ENCODE measurements at places on chromosomes 6 and 20.

DNA sequence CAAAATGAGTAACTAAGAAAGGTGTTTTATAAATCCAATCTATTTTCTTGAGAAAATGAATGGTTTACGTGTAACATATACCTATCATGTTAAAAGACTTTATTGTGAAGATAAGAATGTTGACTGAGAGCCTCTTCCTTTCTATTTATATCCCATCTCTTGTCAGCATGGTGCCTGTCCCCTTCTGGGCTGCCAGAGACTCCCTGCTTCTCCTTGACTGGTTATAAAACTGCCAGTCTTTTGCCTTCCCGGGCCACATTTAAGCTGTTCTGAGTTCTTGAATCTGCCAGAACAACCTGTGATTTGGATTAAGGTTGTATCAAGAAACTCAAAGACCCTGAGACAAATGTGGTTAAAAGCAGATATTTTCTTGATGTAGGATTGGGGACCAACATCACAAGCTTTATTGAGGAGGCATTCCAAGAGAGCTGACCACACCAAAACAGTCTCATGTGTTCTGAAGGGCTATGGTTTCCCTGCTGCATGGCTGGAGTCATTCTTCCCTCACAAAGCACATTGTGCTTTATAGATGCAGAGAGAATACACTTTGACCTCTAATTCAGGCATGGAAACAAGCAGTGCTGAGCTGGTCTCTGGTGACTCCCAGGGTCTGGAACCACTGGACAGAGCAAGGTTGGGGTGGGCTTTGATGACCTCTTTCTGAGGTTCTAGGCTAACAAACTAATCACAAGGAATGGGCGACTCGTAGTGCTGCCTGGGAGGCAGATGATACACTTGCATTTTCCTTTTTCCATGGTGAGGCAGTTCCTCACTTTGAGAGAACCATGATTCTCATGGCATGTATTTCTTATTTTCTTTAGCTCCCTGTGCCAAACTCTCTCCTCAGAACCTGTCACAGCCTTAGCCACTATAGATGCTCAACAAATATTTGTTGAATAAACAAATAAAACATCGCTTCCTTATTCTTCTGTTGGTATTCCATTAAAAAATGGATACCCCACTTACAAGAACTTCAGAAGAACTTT lies 205.0 kb upstream of the PREP start:
- no peak for DNase-seq

- DNase-seq = no peak
Observed at GRCh38 chr6:63272397-63272796, 47.4 kb downstream of the LGSN start.

DNA sequence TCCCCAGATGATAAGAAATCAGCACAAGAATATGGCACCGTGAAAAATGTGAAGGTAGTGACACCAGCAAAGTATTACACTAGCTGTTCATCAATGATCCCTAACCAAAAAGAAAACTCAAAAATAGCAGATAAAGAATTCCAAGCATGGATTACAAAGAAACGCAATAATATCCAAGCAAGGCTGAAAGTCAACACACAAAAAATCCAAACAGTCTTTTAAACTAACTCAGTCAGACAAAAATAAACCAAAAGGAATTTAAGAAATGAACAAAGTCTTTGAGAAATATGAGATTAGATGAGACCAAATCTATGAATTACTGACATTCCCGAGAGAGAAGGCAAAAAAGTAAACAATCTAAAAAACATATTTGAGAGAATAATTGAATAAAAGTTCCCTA lies 976.1 kb upstream of the MAP3K7 start:
- no peak for DNase-seq

- no peak for DNase-seq
Observed at GRCh38 chr6:154874773-154875592, 120.1 kb upstream of the TIAM2 start.

GRCh38 chr6:33040157-33040556 lies 30.8 kb upstream of the HLA-DOA start:
- no peak for DNase-seq

DNA sequence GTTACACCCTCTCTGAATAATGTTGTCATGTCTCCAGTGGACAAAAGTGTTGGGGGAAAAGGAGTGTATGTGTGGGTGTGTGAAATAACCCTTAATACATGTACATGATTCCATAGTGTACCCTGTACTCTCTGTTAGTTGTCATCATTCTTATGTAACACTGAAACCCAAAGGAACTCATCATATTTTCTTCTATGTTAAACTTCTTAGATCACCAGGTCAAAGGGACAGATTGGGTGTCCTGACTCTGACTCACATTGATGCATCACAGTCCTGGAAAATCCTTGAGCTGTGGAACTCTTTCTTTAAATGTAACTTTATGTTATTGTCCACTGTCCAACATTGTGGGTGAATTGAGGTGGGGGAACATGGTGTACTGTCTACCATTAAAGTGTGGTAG lies 350.5 kb downstream of the DHX35 start:
- no peak for DNase-seq

- DNase-seq = no peak
Observed at GRCh38 chr6:119535332-119535731, 185.8 kb upstream of the MAN1A1 start.

DNA sequence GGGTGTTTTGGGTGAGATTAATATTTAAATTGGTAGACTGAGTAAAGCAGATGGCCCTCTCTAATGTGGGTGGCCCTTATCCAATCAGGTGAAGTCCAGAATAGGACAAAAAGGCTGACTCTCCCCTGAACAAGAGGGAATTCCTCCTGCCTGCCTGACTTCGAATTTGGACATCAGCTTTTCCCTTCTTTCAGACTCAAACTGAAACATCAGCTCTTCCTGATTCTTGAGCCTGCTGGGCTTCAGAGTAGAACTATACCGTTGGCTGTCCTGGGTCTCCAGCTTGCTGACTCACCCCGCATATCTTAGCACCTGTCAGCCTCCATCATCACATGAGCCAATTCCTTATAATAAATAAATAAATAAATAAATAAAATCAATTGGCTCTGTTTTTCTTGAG lies 15.0 kb upstream of the TGM6 start:
- no peak for DNase-seq

- DNase-seq = no peak
Observed at GRCh38 chr6:140068801-140069200, 694.4 kb upstream of the CITED2 start.

DNA sequence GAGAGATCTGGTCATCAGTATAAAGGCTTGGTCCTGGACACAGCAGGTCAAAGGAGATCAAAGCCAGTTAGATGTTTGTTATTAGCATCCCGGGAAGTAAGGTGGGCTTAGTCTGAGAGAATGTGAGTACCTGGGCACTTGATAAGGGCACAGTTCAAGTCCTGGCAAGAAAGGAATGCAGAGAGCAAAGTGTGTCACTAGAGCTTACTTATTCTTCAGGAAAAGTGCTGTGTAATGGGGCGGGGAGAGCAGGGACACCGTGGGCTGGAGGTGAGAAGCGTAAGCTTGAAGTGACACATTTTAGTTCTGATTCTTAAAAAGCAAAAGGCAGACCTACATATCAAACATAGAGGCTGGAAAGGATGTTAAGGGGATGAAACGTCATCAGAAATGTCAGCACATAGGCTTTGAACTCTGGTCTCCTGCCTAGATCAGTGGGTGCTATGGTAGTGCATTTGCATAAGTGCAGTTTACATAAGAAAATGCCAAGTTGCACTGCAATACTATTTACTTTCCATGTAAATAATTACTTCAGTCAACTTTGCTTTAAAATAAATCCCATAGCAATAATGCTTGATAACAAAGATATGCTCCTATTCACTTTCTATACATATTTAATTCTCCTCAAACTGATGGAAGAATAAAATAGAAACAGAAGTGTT lies 2.6 kb downstream of the SAMD5 start:
- DNase-seq = no peak

DNA sequence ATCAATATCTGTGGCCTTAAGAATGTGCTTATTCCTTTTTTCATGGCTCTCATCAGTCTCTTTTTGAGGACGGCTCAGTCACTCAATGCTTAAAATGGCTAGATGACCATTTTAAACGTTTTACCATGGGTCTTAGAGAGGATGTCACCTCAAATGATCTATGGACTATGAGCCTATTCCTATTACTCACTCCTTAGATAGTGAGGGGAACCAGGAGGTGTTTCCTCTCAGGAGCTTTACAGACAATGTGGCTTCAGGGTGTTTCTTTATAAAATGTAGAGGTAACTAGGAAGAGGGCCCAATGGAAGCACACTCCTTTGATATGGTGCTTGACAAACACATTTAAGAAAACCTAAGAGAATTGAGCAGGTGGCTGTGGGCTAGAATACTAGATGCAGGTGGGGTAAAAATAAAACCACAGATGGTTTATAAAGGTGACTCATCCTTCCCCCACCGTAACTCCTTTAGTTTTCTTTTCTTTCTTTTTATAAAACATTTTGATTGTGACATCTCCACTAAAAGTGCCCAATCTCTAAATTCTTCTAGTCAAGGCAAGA lies 1.5 kb upstream of the TMEM200A start:
- DNase-seq = no peak

- DNase-seq = no peak
Observed at GRCh38 chr6:133955582-133956415, 2.8 kb downstream of the TBPL1 start.

DNA sequence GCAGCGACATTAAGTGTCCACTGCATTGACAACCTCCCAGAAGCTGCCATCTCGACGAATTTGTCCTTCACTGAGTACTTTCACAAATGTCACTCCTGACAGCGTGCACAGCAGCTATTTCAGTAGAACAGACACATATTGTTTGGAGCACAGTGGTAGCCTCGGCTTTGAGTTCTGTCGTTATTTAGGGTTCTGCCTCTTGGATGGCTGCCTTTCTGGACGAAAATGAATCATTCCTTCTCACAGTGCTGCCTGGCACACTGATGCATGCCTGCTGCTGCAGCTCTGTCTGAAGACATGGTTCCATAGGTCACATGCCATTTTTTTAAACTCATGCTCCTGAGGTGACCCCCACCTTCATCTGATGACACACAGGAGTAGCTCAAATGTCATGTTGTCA lies 477.0 kb downstream of the C6orf118 start:
- no peak for DNase-seq

GRCh38 chr20:23090147-23090546 lies 4.0 kb upstream of the CD93 start:
- no peak for DNase-seq

DNA sequence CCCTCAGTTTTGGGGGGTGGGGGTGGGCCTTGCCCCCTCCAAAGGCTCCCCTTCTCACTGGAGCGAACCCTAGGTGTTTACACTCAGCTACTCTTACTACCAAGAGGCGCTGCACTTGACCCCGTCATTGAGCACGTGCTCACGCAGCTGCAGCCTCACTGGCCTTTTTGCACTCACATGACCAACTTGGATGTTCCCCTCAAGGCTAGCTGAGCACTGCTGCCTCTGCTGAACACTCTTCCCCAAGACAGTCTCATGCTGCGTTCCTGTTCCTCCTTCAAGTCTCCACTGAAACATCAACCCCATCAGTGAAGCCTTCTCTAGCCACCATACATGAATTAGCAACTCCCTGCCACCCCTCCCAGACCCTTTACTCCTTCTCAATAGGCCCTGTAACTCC lies 4.0 kb downstream of the SOD2 start:
- no peak for DNase-seq

DNA sequence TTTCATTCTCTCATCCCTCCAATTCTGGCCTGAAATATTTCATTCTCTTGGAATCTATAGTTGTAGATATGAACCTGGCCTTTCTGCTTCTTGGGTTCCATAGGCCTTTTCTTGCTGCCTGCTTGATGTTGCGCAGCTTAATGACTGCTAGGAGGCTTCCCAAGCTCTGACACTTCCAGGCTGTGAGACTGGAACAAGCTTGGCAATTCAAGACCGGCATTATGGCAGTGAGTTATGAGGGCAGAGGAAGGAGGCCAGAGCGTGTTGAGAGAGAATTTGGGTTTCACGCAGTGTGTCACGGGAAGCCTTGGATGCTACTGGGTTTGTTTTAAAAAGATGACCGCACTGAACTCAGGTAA lies 948 bp upstream of the DNAJC5 start:
- no peak for DNase-seq

DNA sequence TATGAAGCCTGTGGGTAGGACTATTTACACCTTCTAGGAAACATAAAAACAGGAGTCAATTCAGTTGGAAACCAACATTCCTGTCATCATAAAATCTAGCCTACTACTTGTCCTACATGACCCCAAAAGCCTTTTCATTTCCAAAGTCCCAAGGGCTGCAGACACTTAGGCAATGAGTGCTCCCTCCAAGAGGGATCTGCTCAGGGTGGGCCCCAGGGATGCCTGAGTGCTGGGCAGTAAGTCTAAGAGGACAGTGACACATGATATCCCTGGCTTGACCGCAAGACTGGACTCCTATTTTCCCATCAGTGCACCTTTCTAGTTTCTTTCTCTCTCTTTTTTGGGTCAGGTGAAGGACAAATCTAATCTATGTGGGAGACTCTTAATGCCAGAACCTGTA lies 1101.3 kb downstream of the GRIK2 start:
- no peak for DNase-seq

GRCh38 chr20:25054995-25055629 lies 2.8 kb downstream of the ACSS1 start:
- no peak for DNase-seq

- no peak for DNase-seq
Observed at GRCh38 chr6:25130518-25130917, 148.7 kb upstream of the CARMIL1 start.

DNA sequence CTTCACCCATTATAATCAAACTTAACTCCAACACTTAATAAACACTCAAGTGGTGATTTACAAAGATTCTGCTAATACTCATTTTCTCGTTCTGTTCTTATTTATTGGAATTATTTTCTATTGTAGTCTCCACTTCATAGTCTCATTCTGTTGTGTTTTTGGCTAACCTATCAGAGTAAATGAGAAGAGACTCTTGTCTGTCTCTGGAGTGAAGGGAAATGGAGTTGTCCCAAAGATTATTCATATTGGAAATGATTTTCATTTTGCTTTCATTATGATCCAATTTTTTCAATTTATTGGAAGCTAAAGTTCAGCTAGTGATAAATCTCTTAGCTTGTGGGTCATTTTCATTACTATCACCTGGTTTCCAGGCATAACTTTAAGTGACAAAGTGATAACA lies 454.9 kb upstream of the JAG1 start:
- no peak for DNase-seq

DNA sequence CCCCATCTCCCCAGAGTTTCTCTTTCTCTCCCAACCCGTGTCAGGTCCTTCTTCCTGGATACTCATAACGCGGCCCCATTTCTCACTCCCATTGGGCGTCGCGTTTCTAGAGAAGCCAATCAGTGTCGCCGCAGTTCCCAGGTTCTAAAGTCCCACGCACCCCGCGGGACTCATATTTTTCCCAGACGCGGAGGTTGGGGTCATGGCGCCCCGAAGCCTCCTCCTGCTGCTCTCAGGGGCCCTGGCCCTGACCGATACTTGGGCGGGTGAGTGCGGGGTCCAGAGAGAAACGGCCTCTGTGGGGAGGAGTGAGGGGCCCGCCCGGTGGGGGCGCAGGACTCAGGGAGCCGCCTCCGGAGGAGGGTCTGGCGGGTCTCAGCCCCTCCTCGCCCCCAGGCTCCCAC lies at the start of gene HLA-F:
Gene HLA-F, plus strand, starts transcription at position 173 of the 404 bp plus-strand sequence. Its CDS starts 30 bp downstream, at position 203.
- no peak for DNase-seq

GRCh38 chr6:43683708-43684455 lies 3.7 kb downstream of the MRPS18A start:
- DNase-seq = no peak

GRCh38 chr6:137024237-137024990 lies 20.4 kb downstream of the IL20RA start:
- no peak for DNase-seq

All from activated CD8-positive, alpha-beta memory T cell treated with anti-CD3 and anti-CD28 coated beads for 1 hour (primary cell).